EL (cell line): ENCODE measurements at places on chromosomes 1 and 21.
A peak's percentile ranks its signal among the peaks of the same experiment; 100 is the strongest.

DNA sequence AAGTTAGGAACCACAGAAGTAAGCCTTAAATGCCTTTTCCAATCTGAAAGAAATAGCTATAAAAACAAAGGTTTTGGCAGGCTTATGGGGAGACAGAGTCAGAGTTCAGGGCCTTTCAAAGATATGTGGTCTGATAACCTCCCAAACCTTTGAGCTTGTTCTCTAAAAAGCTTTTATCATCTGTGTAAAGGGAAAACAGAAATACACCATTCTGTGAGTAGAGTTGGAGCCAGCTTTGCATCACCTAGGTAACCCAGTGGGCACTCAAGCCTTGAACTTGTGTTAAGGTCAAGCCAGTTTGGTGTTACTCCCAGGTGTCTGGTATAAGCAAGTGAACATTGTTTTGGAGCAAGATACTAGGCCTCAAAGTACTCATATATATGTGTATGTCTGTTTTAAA lies 50.1 kb downstream of the LAMC1 start:
- no peak for DNase-seq

DNA sequence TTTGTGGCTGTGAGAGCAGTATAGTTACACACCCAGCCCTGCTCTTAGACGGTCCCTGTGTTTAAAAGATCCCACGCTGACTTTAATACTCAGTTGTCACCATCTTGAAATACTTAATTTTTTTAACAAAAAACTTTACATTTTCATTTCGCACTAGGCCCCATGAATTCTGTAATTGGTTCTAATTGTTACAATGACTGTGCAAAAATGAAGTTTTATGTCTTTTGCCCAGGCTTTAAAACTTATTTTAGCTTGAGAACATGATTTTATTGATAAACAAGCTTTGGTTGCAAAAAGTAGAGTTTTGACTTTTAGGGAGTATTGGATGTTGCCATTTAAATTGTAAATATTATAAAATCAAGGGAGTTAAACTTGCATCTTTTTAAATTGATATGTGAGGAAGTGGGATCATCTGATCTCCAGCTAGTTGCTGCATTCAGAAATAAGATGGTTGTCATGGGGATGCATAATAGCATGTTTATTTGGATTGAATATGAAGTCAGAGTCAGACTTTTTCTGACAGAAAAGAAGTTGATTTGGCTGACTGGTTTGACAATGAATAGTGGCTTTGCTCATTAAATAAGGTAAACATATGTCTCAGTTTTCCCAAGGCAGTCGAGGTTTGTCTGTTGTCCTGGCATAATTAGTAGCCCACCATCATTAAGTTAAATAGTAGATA lies 23.0 kb upstream of the CRP start:
- no peak for DNase-seq

DNA sequence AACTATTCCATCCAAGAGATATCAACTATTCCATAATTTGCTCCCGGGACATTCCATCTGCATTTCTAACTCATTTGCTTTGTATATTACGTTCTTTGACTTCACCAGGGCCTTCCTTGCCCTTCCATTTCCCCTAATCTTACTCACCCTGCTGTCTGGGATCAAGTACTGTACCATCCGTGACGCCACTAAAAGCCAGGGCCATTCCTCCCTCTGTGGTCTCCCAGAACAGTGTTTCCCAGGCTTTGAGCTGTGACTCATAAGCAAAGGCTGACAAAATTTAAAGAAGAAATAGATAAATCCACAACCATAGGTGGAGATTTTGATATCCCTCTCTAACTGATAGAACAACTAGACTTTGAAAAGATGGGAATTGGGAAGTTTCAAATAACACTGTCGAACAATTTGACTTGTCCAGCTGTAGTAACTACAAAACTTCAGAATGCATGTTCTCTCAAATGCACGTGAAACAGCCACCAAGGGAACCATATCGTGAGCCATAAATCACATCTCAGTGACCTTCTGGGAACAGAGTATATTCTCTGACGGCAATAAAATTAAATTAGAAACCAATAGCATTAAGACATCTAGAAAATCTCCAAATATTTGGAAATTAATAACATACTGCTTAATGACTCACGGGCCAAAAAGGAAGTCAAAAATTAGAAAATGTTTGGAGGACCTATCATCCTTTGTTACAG lies 501.0 kb downstream of the SETD4 start:
- DNase-seq, result peak; percentile 97

- no peak for DNase-seq
Measured at GRCh38 chr1:216437603-216438002, 14.4 kb upstream of the USH2A start.

GRCh38 chr1:63450416-63450815 lies 72.6 kb downstream of the ITGB3BP start:
- DNase-seq, result no peak

- no peak for DNase-seq
Measured at GRCh38 chr21:42079008-42079938, 8.2 kb downstream of the UMODL1 start.

GRCh38 chr1:152410599-152410998 lies 3.5 kb downstream of the CRNN start:
- DNase-seq, result peak; percentile 62

DNA sequence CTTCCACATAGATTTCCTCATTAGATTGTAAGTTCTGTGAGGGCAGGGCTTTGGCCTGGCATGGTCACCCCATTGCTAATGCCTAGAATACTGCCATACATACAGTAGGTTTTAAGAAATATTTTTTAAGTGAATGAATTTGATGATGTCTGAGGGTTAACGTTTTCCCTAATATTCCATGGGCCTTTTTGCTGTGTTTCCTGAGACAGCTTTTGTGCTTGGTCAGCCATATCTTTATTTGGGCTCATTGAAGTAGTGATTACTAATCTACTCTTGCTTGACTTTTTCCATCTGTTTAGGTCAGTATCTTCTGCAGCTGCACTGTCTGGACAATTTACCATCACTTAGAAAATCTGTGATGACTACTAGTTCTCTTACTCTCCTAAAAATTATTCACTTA lies 3.5 kb downstream of the CDC42 start:
- DNase-seq, result no peak

DNA sequence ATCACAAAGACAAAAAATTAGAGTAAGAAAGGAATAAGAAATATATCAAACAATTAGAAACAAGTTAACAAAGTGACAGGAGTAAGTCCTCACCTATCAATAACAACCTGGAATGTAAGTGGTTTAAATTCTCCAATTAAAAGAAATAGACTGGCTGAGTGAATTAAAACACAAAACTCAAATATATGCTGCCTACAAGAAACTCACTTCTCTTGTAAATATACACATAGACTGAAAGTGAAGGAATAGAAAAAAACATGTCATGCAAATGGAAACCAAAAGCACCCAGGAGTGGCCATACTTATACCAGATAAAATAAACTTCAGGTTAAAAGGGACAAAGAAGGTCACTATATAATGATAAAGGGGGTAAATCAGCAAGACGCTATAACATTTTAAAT lies 43.2 kb upstream of the NUF2 start:
- DNase-seq, result no peak

DNA sequence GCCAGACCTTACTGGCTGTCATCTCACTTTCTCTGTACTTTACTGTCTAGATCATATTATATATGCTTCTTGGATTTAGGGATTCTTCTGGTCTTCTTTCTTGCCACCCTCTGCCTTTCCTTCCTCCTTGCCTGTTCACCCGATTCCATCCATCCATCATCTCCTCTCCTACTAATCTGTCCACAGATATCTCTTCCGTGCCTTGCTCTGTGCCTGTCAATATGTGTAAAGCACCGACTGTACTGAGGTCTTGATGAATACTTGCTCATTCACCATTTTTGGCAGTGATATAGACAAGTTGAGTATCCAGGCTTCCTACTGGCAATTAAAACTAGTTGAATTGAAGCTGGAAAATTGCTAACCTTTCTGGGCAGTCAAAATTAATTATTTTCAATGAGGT lies 8.1 kb downstream of the FMN2 start:
- DNase-seq, result peak; percentile 40

DNA sequence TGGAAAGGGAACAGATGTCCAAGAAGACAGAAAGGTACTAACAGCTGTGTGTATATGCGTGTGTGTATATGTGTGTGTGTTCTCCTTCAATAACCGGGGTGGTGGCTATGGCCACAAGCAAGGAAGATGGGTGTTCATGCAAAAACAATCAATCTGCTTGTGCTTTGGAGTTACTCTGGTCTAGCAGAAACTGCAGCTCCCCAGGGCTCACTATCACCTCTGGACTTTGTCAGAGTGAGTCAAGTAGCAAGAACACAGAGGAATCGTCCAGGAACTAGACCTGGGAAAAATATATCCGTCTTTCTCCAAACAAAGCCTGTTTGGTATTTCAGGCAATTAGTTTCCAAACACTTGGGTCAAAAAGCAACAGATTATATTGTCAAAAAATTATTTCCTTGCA lies 68.6 kb downstream of the GNG12 start:
- no peak for DNase-seq

DNA sequence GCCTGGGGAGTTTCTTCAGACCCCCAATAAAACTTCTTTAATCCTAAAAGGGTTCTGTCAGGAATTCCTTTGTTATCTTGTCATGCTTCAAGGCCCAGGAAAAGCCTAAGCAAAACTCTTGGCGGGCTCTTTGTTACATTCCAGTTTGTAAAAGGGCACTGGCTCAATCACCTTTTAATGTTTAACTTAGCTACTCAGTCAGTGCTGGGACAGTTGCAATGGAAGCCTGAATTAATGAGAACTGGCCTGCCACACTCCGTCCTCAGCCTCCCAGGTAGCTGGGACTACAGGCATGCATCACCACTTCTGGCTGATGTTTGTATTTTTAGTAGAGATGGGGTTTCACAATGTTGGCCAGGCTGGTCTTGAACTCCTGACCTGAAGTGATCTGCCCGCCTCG lies 21.3 kb upstream of the ASB17 start:
- no peak for DNase-seq

- no peak for DNase-seq
Measured at GRCh38 chr1:35854989-35855700, 27.9 kb upstream of the AGO1 start.

DNA sequence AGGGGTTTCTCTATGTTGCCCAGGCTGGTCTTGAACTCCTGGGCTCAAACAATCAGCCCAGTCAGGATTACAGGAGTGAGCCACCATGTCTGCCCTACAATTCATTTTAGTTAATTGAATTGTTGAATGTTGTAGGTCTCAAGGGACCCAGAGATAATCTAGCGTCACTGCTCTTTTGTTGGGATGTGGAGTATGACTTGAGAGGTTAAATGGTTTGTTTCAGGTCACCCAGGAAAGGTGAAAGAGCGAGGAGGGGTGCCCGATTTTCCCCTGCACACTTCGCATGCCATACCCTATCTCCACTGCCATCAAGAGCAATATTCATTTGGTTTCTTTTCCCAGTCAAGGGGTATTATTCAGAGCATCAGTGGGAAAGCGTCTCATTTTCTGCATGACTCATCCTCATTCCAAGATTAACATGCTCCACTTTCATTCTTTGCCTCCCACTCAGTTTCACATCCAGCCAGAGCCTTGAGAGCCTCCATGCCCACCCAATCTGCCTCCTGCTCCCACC lies 13.1 kb upstream of the SLC30A1 start:
- peak; percentile 88 for DNase-seq
